CD4-positive, alpha-beta T cell treated with Interleukin-15 for 1 hour (primary cell): ENCODE measurements at places on chromosomes 13 and 19.
A peak's percentile ranks its signal among the peaks of the same experiment; 100 is the strongest.

GRCh38 chr13:25114220-25114619, 18.3 kb downstream of the PABPC3 start:
- DNase-seq = peak; percentile 55

DNA sequence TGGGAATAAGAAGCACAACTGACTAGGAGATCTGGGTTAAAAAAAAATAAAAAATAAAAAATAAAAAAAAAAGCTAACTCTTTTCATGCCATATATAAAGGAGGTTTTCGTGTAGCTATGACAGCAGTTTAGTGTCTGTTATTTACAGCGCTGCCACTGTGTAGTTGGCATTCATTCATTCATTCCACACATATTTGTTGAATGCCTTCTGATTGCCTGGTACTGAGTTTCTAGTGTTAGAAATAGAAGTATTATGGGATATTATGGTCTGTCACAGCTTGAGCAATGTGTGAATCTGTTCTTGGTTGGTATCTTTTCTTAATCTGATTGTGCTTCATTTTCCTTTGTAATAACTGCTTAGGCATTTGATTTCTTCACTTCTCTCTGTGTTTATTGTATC, 237.4 kb downstream of the NBEA start:
- no peak for DNase-seq

- no peak for DNase-seq
Observed at GRCh38 chr19:49888510-49888824, 8.2 kb downstream of the IL4I1 start.

- no peak for DNase-seq
Observed at GRCh38 chr13:39297664-39298171, 259.5 kb downstream of the NHLRC3 start.

DNA sequence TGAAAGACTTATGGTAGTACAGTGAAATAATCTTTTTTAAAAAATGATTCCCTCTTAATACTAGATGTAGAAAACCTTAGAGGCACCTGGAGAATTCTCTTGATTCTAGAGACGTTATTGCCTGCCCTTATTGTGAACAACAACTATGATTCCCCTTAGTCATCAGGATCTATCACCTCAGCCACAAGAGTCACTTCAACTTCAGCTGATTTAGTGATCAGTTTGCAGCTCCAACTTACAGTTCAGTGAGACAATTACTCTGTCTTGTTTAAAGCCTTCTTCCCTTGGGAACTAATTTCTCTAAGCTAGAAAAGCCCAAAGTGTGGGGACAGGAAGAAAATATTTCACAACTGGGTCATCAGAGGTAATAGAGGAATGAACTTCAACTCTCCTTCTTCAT, 254.3 kb upstream of the SLITRK1 start:
- DNase-seq = no peak

GRCh38 chr19:6801485-6802086, 29.1 kb downstream of the VAV1 start:
- peak; percentile 86 for DNase-seq

GRCh38 chr19:11257846-11258380, 4.4 kb downstream of the DOCK6 start:
- DNase-seq = no peak

DNA sequence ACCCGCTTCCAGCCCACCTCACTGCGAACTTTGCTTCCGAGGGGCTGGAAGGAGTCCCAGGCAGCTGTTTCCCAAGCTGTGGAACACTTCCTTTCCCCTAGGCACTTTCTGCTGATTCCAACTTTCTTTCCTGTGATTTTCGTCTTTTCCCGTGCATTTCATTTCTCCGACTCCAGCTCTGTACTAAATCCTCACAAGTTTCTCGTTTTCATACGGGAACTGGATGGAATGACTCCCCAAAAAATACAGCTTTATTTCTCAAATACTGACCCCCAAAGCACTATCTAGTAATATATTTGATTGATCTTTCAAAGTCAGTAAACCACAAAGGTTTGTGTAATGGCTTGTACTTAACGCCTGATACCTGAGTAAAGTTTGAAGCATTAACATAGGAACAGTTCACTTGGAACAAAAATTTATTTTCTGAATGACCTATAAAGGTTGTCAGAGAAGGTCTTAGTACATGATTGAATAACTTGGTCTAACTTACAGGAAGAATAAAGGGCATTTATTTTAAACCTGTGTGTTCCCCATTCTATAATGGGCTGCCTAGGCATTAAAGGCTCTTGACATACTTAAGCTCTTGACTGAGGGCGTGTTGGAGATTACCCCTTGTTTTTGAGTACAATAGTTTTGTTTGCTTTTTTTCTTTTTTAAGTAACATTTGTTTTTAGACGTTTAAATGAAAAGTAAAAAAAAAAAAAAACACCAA, 1.3 kb upstream of the PCDH9 start:
- DNase-seq = no peak

- DNase-seq = no peak
Observed at GRCh38 chr13:95957331-95957730, 95.9 kb downstream of the UGGT2 start.

DNA sequence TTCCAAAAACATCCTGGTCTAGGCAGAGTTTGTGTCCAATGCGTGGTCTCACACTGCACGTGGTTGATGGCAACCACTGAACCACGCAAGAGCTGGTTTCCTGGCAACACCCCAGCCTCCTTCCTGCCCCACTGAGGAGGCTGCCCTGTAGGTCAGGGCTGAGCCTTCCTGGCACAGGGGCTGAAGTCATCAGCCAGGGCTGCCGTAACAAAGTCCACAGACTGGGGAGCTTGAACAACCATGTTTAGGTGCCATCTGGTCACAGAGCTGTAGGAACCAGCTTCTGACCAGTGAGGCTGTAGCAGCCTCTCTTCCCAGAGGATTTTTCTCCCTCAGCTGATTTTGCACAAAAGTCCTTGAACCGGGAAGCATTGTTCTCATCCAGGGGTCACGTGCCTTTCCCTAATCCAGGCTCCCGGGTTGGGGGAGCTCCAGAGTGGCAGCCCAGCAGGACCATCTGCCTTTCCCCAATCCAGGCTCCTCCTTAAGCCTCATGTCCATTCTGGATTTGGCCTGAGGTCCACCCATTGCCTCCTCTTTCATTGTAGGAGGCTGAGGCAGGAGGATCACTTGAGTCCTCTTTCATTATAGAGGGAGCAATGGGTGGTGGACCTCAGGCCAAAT, 53.9 kb downstream of the CHST8 start:
- DNase-seq = no peak
